Stimulated activated CD4-positive, alpha-beta T cell treated with anti-CD3 and anti-CD28 coated beads, Interleukin-1b, Interleukin-23, amount 100 ng/mL, for 4 hours (primary cell): ENCODE measurements at places on chromosomes 2 and 18.
A peak's percentile ranks its signal among the peaks of the same experiment; 100 is the strongest.

DNA sequence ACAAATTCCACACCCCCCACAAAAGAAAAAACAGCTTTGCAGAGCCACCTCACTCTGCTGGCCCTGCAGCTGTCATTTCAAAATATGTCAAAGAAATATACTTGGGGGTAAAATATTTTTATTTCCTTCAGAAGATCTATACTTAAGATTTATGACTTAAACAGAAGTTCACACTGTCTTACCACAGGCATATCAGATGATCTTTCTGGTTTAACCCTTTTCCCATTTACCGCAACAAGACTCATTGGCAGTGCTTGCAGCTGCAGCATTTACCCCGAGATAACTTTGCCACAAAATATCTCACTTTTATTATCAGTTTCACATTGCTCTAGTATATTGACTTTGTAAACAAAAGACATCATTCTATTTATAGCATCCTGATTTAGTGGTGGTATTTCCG is 21.6 kb upstream of the SLC35G4 start:
- DNase-seq, result no peak

DNA sequence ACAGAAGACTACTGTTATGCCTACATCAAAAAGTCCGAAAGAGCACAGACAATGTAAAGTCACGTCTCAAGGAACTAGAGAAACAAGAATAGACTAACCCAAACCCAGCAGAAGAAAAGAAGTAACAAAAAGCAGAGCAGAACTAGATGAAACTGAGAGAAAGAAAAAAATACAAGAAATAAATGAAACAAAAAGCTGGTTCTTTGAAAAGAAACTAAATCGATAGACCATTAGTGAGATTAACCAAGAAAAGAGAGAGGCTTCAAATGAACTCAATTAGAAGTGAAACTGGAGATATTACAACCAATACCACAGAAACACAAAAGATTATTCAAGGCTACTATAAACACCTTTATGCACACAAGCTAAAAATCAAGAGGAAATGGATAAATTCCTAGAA is 271.8 kb downstream of the MBD2 start:
- DNase-seq, result no peak

- no peak for DNase-seq
Observed at GRCh38 chr18:78979056-78979729, 425 bp upstream of the SALL3 start.

DNA sequence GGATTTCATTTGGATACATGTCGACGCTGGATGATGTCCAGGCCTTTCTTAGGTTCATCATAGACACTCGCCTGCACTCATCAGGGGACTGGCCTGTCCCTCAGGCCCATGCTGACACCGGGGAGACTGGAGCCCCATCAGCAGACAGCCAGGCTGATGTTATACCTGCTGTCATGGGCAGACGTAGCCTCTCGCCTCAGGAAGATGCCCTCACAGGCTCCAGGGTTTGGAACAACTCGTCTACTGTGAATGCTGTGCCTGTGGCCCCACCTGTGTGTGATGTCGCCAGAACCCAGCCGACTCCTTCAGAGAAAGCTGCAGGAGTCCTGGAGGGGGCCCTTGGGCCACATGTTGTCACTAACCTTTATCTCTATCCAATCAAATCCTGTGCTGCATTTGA is 28.3 kb downstream of the MOCOS start:
- DNase-seq, result no peak

DNA sequence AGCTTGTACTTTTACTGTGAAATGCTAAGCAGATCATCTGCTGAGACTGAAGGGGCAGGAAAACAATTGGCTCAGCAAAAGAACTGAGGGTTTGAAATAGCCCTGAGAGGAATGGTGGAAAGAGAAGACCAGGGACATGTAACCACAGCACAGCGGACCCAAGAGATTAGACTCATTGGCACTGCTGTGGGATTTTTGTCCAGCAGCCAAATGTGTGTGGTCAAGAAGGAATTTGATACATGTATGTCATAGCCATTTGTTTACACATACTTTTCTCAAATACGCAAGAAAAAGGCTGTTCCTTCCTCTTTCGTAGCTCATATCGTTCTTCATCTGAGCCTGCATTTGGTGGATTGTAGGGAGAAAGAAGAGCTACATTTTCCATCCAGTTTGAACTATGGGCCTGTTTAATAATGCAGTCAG is 73.8 kb downstream of the TRABD2A start:
- DNase-seq, result no peak

- DNase-seq, result no peak
Observed at GRCh38 chr18:27967913-27968824, 208.8 kb downstream of the CDH2 start.

DNA sequence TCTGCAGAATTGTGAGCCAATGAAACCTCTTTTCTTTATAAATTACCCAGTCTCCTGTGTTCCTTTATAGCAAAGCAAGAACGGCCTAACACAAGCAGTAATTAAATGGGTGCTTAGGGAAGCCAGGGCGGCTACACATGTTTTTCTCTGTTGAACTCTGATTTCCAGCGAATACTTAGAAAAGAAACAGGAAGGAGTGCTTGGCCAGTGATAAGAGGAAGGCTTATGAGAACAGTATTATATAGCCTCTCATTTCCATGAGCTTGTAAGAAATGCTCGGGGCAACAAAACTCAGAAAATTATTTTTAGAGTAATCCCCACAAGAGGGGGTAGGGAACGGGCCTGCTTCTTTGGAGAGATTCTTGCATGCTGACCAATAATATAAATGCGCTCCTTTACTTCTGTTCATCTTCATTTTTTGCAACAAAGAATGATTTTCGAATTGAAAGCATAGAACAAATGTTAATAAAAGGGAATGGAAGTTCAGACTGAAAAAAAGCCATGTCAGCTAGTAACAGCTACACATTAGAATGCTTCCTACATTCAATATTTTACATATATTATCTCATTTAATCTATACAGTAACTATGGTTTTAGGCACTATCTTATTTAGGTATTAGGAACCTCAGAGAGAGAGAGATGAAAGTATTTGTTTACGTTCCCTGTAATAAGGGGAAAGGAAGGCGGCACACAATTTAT is 49.7 kb upstream of the CCDC85A start:
- no peak for DNase-seq

DNA sequence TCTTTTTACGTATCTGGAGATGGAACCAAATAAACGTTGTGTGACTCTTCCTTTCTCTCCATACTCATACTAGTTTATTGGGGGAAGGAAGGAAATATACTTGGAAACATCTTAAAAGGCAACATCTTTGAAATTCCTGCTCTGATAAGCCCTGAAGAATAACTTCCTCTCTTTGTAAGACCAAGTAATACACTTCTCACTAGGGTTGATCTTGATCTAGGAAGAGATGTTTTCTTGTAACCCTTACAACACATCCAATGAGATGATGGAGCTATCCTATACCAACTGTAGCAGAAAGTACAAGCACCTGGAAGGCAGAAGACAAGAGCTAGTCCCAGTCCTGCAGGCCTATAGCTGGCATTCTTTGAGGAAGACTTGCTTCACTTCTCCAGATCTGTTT is 2.0 kb downstream of the ANKRD44 start:
- no peak for DNase-seq

DNA sequence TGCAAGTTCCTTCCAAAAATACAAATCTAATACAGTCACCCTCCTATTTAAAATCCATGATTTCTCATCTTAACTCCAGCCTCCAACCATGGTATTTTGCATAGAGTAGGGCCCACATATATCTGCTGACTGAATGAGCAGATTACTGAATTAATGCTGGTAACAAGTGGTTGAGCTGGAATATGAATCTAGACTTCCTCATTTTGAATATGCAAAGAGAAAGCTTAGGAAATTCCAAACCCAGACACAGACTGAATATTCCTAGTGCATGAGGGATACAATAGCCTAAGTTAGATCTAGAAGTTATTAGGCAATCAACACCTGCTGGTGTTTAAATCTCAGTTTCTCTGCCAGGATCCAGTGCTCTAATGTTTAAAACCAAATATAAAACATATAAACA is 215.1 kb upstream of the CYP26B1 start:
- no peak for DNase-seq

GRCh38 chr2:223649554-223650533 is 47.7 kb upstream of the SCG2 start:
- DNase-seq, result no peak

GRCh38 chr18:22983175-22983574 is 50.0 kb downstream of the RBBP8 start:
- no peak for DNase-seq

DNA sequence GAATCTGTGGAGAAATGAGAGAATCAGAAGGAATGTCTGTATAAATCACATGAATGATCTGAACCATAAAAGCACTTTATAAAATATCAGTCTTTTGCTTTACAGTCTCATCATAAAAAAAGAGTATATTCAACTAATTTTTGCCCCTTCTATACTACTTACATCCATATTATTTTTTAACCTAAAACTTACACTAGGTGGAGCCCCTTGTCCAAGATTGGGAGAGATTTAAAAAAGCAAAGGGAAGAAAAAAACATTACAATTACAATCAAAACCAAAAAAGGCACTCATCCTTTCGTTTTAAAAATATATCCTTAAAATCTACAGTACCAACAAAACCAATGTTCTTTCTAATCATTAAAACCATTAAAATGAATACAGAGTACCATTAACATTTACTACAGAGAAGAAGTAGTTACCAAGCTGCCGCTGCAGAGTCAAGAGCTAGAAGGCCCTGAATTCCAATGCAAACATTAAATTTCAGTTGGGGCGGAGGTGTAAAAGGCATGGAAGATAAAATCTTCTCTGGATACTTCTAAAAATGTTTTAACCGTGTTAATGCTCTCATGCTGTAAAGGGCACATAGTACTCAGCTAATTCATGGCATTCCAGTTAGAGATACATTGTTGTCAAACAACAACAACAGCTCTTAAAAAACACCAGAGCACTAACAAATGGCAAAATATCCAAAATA is 56.7 kb upstream of the EPB41L3 start:
- no peak for DNase-seq

GRCh38 chr2:240705204-240705791 is 13.6 kb downstream of the AQP12A start:
- no peak for DNase-seq

- DNase-seq, result no peak
Observed at GRCh38 chr2:239499726-239500573, 99.1 kb upstream of the HDAC4 start.

GRCh38 chr2:171347591-171348032 is 86.2 kb downstream of the METTL8 start:
- no peak for DNase-seq

GRCh38 chr18:11468617-11469016 is 140.8 kb upstream of the SLC35G4 start:
- DNase-seq, result no peak

- DNase-seq, result no peak
Observed at GRCh38 chr2:232321817-232322559, 56.6 kb upstream of the ALPP start.

DNA sequence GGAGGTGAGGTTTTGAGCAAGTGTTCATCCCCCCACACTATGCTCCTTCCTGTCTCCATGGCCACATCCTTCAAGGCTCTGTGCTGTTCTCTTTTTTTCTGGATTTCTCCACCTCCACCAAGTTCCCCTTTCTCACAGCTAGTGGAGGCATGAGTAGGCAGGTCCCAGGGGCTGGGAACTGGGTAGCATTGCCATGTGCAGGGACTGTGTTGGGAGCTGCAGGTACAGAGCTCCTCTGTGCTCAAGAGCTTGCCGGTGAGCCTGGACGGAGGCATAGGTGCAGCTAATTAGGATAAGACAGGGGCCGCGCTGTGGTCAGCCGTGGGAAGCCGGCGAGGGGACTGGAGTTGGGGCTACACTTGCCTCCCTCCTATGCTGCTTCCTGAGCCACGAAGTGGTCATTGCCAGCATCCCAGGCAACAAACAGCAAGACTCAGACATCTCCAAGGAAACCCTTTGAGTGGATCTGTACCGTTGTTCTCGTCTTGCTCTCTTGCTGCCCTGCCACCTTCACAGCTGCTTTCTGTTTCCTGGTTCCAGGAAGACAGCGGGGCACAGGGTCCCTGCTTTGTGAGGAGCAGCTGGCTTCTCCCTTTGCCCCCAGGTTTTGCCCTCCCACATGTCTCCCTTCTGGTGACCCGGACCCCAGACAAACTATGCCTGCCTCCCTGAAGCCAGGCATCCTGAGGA is 36.9 kb downstream of the ATOH8 start:
- DNase-seq, result no peak

GRCh38 chr2:867296-867695 is 83.4 kb upstream of the SNTG2 start:
- DNase-seq, result no peak

- no peak for DNase-seq
Observed at GRCh38 chr2:46955764-46956163, 40.2 kb upstream of the MCFD2 start.

DNA sequence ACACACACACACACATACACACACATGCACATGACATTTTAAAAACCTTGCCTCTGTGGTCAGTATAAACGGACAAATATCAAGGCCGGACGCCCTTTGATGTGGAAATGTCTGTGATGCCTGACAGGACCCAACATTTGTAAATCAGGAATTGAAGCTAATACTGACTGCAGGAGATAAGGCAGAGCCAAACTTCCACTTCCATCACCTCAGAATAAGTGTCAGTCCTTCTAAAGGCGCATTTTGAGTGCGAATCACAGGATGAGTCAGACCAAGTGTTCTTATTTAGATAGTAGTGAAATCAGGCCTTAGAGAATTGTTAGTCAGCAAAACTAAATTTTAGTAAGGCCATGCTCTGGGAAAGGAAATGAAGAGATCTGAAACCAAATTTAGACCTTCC is 211.7 kb upstream of the LRATD1 start:
- no peak for DNase-seq

GRCh38 chr2:68121873-68122679 is 35.6 kb upstream of the PNO1 start:
- peak; percentile 76 for DNase-seq

GRCh38 chr2:217335341-217335966 is 475.6 kb upstream of the TNP1 start:
- DNase-seq, result no peak

GRCh38 chr2:190277234-190278112 is 42.2 kb downstream of the HIBCH start:
- DNase-seq, result no peak

DNA sequence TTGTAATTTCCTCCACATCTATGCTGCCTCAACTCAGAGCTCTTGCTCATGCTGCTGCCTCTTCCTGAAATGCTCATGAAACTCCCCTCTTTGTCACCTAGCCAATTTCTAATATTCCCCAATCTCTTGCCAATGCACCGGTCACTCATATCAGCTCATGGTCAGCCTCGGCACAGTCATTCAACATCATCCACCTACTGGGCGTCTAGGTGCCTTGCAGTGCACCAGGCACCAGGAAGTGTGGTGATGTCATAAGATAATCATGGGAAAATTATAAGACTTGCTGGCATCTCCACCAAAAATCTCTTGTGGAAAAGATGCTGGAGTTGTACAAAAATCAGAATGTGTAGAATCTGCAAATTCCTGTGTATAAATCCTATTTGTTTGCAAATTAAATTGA is 52.6 kb upstream of the RAB27B start:
- DNase-seq, result no peak

GRCh38 chr2:168427451-168427850 is 28.6 kb upstream of the CERS6 start:
- DNase-seq, result no peak

- no peak for DNase-seq
Observed at GRCh38 chr18:48787203-48788151, 163.3 kb downstream of the SMAD7 start.
